ENCODE measurements at places on chromosomes 1 and 21.

DNA sequence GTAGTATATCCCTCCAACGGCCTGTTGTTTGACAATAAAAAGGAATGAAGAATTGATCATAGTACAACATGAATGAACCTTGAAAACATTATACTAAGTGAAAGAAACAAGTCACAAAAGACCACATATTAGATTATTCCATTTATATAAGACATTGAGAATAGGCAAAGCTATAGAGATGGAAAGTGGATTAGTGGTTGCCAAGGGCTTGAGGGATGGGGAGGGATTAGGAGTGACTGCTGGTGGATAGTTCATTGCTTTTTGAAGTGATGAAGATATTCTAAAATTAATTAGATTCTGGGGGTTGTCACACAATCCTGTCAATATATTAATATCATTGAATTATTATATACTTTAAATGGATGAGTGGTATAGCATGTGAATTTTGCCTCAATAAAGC, 142.5 kb upstream of the DPT start:
- no peak overlapping the region for H3K4me3 ChIP-seq
- no peak for DNase-seq
- peaks cover 3% of the 10 kb centered on the region for H3K4me1 ChIP-seq
- H3K27me3 ChIP-seq, result no peaks in the 10 kb centered on the region
- H3K36me3 ChIP-seq, result no peaks in the 10 kb centered on the region
- H3K27ac ChIP-seq, result no peak overlapping the region

- H3K27ac ChIP-seq, result no peak overlapping the region
- DNase-seq, result no peak
- no peaks in the 10 kb centered on the region for H3K36me3 ChIP-seq
- peaks cover 9% of the 10 kb centered on the region for H3K4me1 ChIP-seq
Measured at GRCh38 chr1:47935163-47935562, 62.0 kb downstream of the TRABD2B start.

DNA sequence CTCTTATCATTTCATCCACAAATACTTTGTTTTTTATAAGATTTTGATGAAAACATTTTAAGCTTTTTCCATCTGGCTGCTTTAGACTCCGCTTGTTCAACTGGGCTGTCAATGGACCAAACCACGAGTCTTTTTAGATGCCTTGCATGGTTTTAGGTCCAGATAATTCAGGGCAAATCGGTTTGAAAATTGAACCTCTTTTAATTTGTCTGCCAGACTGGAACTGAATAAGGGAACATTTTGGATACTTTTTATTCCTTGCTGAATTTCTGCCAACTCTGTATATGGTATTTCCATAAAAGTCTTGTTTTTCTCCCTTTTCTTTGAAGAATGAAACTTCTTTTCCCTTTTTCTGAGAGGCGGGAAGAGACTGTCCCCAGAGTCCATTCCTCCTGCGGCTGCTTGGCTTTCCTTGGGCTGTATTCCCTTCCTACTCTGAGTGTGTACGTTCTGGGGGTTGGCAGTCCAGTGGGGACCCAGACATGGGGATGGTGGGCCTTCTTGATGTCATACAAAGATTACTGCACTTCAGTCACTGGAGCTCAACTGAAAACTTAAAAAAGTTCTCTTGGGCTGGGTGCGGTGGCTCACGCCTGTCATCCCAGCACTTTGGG, 46.5 kb upstream of the CNN3 start:
- H3K27ac ChIP-seq, result no peak overlapping the region
- H3K4me3 ChIP-seq, result no peak overlapping the region
- peaks cover 3% of the 10 kb centered on the region for H3K36me3 ChIP-seq
- H3K4me1 ChIP-seq, result peaks cover 16% of the 10 kb centered on the region
- DNase-seq, result no peak

GRCh38 chr21:33412832-33413519, 9.8 kb downstream of the IFNGR2 start:
- DNase-seq, result no peak
- peaks cover 23% of the 10 kb centered on the region for H3K36me3 ChIP-seq
- peaks cover 33% of the 10 kb centered on the region for H3K4me1 ChIP-seq
- H3K4me3 ChIP-seq, result peak overlapping the region; percentile 44

DNA sequence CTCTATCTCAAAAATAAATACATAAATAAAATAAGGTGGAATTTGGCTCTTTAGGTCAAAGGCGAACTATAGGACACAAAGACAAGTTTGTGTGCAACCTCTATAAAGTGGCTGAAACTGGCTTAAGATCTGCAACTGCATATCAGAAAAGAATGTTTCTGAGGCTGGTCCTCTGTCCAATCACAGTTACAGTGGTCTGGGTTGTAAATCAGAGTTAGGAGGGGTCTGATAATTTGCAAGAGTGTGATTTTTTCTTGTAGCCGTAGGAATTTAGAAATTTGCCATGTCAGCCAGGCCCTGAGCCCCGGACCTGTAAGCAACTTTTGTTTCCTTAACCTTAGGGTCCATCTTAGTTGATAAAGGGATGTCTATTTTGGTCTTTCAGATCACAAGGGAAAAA, 27.8 kb downstream of the CMPK1 start:
- no peaks in the 10 kb centered on the region for H3K27me3 ChIP-seq
- peaks cover 4% of the 10 kb centered on the region for H3K36me3 ChIP-seq
- H3K4me3 ChIP-seq, result no peak overlapping the region
- no peak overlapping the region for H3K27ac ChIP-seq
- no peak for DNase-seq

DNA sequence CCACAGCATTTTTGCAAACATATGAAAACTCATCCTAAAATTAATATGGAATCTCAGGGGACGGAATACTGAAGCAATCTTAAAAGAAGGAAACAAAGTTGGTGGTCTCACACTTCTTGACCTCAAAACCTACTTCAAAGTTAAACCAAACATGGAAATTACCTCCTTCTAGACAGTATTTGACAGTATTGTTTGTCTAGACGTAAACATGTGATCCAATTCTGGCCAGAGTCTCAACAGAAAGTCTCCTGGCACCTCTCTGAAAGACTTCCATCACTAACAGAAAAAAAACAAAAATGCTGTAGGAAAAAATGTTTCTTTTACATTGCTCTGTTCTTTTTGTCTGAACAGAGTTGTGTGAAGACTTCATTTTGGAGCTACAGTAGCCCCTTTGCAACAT, 99.7 kb downstream of the BRINP3 start:
- H3K36me3 ChIP-seq, result no peaks in the 10 kb centered on the region
- H3K4me3 ChIP-seq, result no peak overlapping the region
- H3K4me1 ChIP-seq, result no peaks in the 10 kb centered on the region
- no peaks in the 10 kb centered on the region for H3K27me3 ChIP-seq
- DNase-seq, result no peak

DNA sequence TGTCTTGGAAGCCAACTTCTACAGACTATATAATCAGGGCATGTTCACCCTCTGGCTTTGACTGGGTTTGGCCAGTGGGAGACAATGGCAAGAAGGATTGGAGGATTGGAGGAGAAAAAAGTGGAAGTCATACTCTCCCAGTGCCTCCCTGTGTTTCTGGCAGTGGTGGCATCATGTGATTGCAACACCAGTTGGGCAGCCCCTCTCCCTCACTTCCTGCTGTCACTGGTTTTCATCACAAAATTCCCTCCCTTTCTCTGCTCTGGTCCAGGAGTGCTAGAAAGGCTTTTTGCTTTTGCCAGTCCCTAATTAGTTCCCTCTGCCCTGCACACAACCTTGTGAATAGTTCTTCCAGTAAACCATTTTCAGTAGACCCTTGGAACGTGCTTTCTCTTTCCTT, 3.7 kb upstream of the QSOX1 start:
- no peaks in the 10 kb centered on the region for H3K36me3 ChIP-seq
- peak overlapping the region; percentile 2 for H3K27ac ChIP-seq
- DNase-seq, result no peak
- H3K4me1 ChIP-seq, result peaks cover 6% of the 10 kb centered on the region

DNA sequence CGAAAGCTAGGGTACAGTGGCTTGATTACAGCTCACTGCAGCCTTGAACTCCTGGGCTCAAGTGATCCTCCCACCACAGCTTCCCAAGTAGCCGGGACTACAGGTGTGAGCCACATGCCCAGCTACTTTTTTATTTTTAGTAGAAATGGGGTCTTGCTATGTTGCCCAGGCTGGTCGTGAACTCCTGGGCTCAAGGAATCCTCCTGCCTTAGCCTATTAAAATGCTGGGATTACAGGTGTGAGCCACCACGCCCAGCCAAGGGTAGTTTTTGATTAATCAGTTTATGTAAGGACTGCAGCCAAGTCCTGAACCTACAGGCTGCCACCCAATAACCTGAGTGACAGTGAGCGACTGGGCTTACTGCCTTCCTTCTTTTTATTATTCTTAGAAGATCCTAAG, 88.3 kb downstream of the PIK3R3 start:
- H3K4me1 ChIP-seq, result no peaks in the 10 kb centered on the region
- peaks cover 18% of the 10 kb centered on the region for H3K36me3 ChIP-seq
- no peak for DNase-seq

DNA sequence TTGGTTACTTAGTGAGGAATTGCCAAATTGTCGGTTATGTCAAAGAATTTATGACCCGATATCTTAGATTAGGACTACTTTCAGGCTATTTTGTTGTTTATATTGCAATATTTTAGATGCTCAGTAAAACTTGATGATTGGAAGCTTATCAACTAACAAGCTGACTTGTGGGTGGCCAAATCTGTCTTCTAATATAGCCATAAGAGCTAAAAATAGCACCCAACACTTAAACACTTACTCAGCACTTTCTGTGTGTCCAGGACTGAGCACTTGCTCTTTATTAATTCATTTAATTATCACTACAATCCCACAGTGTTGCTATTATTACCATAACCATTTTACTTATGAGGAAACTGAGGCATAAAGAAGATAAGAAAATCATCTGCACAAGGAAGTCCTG, 50.4 kb downstream of the RWDD3 start:
- H3K27me3 ChIP-seq, result no peaks in the 10 kb centered on the region
- H3K4me3 ChIP-seq, result no peak overlapping the region
- no peak for DNase-seq
- H3K36me3 ChIP-seq, result no peaks in the 10 kb centered on the region

DNA sequence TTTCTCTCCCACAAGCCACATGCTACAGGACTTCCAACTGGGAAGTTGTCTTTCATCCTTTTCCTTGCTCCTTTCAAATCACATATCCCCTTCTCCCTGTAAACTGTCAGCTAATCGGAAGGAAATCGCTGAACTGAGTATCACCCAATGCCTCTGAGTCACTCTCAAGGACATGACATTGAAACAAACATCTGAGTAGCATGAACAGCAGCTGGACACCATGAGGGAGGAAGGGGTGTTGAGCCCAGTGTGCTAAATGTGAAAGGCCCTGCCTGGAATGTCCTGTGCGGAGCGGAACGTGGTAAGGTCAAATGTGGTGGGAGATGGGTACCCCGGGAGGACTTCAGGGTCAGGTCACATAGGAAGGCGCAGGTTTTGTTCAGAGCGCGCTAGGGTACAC, at the start of gene OR2AJ1:
Gene OR2AJ1 (plus strand): TSS at position 22 of the 400 bp plus-strand sequence. CDS start 8,880 bp downstream, outside the sequence.
- no peaks in the 10 kb centered on the region for H3K27me3 ChIP-seq
- no peak within 1 kb of the TSS for H3K4me3 ChIP-seq
- DNase-seq, result no peak
- no peak within 1 kb of the TSS for H3K27ac ChIP-seq
- H3K36me3 ChIP-seq, result no peaks in the 10 kb centered on the region
- H3K4me1 ChIP-seq, result no peaks in the 10 kb centered on the region

GRCh38 chr1:87867626-87868025, 538.9 kb downstream of the LMO4 start:
- no peak overlapping the region for H3K27ac ChIP-seq
- H3K36me3 ChIP-seq, result no peaks in the 10 kb centered on the region
- peaks cover 9% of the 10 kb centered on the region for H3K4me1 ChIP-seq
- no peak overlapping the region for H3K4me3 ChIP-seq
- H3K27me3 ChIP-seq, result no peaks in the 10 kb centered on the region

DNA sequence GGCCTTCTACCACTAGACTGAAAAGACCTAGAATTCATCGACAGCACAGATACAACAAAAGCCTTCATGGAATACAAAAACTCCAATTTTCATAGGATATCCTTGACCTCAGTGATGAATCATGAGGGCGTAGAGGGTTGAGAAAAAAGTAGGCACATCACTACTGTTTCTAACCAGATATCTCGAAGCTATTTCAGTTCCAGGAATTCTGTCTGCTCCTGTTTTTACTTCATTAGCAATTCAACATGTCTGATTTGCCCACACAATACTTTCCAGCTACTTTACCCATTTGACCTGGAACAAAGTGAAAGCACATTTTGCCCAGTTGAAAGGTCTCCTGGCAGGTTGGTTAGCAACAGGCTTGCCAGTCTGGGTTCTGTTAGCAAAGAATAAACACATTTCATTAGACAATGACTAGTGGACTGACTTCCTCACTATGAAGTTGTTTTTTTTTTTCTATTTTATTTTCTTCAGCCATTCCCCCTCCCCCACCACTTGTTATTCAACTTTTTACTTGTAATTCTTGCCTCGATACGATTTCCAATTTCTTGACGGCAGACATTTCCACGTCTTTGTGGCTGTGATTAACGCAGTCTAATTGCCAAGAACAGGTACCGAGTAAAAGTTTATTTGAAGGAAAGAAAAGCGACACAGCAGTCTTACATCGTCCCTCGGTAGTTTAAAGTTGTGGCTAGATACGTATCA, 4.0 kb upstream of the ZBTB18 start:
- no peaks in the 10 kb centered on the region for H3K36me3 ChIP-seq
- H3K27ac ChIP-seq, result peak overlapping the region; percentile 95
- DNase-seq, result no peak
- peaks cover 10% of the 10 kb centered on the region for H3K27me3 ChIP-seq
- peak overlapping the region; percentile 94 for H3K4me3 ChIP-seq

- peaks cover 7% of the 10 kb centered on the region for H3K27me3 ChIP-seq
- DNase-seq, result no peak
- peaks cover 14% of the 10 kb centered on the region for H3K4me1 ChIP-seq
- H3K4me3 ChIP-seq, result no peak overlapping the region
- no peak overlapping the region for H3K27ac ChIP-seq
- H3K36me3 ChIP-seq, result no peaks in the 10 kb centered on the region
Measured at GRCh38 chr1:115501476-115501875, 140.3 kb upstream of the VANGL1 start.

- no peak for DNase-seq
- no peaks in the 10 kb centered on the region for H3K27me3 ChIP-seq
- H3K4me1 ChIP-seq, result peaks cover 16% of the 10 kb centered on the region
Measured at GRCh38 chr1:87106144-87106543, 191.7 kb downstream of the HS2ST1 start.

GRCh38 chr1:169260478-169261151, 107.0 kb downstream of the NME7 start:
- no peaks in the 10 kb centered on the region for H3K27me3 ChIP-seq
- H3K36me3 ChIP-seq, result peaks cover 38% of the 10 kb centered on the region
- no peak overlapping the region for H3K27ac ChIP-seq
- H3K4me1 ChIP-seq, result no peaks in the 10 kb centered on the region

- H3K27me3 ChIP-seq, result peaks cover 3% of the 10 kb centered on the region
- peaks cover 4% of the 10 kb centered on the region for H3K4me1 ChIP-seq
- DNase-seq, result no peak
- no peak overlapping the region for H3K4me3 ChIP-seq
Measured at GRCh38 chr1:17765444-17766411, 10.6 kb downstream of the ACTL8 start.

GRCh38 chr1:39205102-39205780, 746 bp downstream of the MACF1 start:
- H3K4me1 ChIP-seq, result peaks cover 15% of the 10 kb centered on the region
- H3K27me3 ChIP-seq, result no peaks in the 10 kb centered on the region
- H3K27ac ChIP-seq, result peak overlapping the region; percentile 27
- peak overlapping the region; percentile 58 for H3K4me3 ChIP-seq

GRCh38 chr1:71222668-71223067, 141.8 kb upstream of the ZRANB2 start:
- no peaks in the 10 kb centered on the region for H3K4me1 ChIP-seq
- H3K36me3 ChIP-seq, result no peaks in the 10 kb centered on the region
- no peak overlapping the region for H3K4me3 ChIP-seq
- no peak for DNase-seq
- H3K27ac ChIP-seq, result no peak overlapping the region
- no peaks in the 10 kb centered on the region for H3K27me3 ChIP-seq

- H3K4me1 ChIP-seq, result no peaks in the 10 kb centered on the region
- H3K36me3 ChIP-seq, result no peaks in the 10 kb centered on the region
- peaks cover 8% of the 10 kb centered on the region for H3K27me3 ChIP-seq
- no peak overlapping the region for H3K27ac ChIP-seq
Measured at GRCh38 chr1:229758101-229759036, 132.3 kb downstream of the URB2 start.

Measured in type B pancreatic cell (in vitro differentiated cells).